Panc1 (cell line): ENCODE measurements at places on chromosomes 1 and 21.
A peak's percentile ranks its signal among the peaks of the same experiment; 100 is the strongest.

DNA sequence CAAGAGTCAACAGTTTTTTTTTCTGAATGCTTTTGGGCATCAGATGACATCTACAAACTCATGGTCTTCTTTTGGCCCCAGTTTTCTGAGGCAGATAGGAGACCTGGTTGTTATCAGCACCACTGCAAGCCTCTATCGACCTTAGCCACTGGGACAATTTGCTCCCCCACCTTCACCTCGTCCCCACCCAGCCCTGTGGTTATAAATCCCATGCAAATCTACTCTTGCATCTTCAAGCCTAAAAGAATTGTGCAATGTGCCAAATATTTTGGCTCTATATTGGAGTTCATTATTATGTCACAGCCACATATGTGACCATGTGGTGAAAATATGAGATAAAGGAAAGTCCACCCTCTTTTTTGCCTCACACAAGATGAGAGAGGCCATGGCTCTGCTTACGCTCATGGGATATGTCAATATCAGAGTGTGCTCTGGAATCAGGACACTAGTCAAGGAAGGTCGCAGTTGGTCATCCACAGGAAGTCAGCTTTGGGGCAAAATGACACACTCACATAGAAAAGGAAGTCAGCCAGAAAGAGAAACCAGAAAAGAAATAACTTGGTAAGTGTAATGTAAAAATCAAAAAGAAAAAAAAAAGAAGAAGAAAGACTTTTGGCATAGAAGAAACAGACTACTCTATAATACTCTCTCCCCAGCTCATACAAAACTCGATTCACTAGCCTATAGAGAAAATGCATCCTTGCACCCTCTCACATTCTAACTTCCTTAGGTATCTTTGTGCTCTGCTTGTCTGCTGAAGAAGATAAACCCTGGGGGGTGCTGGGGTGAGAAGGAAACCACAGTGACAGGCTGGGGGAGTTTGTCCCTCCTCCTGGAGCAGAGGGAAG is 21.2 kb downstream of the SLC30A10 start:
- H3K36me3 ChIP-seq = no peaks in the 10 kb centered on the region
- DNase-seq = no peak
- no peak overlapping the region for H3K27ac ChIP-seq
- no peak overlapping the region for H3K4me3 ChIP-seq
- H3K27me3 ChIP-seq = no peaks in the 10 kb centered on the region; the same call in 1 of the 2 replicates

DNA sequence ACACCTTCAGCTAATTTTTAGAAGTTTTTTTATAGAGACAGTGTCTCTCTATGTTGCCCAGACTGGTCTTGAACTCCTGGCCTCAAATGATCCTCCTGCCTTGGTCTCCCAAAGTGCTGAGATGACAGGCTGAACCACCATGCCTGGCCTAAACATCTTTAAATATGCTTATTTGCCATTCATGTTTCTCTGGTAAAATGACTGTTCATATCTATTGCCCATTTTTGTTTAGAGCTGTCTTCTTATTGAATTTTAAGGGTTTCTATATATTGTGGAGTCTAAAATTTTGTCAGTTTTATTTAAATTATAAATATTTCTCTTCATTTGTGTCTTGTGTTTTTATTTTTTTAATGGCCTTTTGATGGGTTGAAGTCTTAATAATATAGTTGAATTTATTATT is 3.0 kb upstream of the PM20D1 start:
- peaks cover 3% of the 10 kb centered on the region; the same call in 1 of the 2 replicates for H3K4me1 ChIP-seq
- H3K27me3 ChIP-seq = 0 out of 2 replicates have a peak, but pooled peaks cover 4% of the 10 kb centered on the region
- no peak overlapping the region for H3K4me3 ChIP-seq
- DNase-seq = no peak
- H3K27ac ChIP-seq = no peak overlapping the region

DNA sequence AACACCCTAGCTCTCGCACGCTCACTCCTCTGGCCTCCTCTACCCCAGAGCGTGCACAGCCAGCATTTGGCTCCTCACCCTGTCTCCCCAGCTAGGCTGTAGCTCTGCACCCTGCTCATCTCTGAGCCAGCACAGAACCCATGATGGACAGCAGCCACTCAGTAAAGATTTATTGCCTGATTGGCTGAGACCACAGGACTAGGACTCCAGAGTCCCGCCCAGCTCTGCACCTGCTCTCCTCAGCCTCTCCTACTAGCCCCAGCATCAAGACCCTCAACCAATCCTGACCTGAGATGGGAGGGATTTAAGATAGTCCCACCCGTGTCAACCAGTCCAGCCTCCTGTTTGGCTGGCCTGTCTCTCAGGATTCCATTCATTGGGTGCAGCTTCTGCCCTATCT is 9.3 kb downstream of the C1QB start:
- no peaks in the 10 kb centered on the region; the same call in 1 of the 2 replicates for H3K4me1 ChIP-seq
- H3K36me3 ChIP-seq = no peaks in the 10 kb centered on the region
- no peak overlapping the region for H3K27ac ChIP-seq
- H3K27me3 ChIP-seq = no peaks in the 10 kb centered on the region
- H3K4me3 ChIP-seq = no peak overlapping the region
- DNase-seq = no peak

DNA sequence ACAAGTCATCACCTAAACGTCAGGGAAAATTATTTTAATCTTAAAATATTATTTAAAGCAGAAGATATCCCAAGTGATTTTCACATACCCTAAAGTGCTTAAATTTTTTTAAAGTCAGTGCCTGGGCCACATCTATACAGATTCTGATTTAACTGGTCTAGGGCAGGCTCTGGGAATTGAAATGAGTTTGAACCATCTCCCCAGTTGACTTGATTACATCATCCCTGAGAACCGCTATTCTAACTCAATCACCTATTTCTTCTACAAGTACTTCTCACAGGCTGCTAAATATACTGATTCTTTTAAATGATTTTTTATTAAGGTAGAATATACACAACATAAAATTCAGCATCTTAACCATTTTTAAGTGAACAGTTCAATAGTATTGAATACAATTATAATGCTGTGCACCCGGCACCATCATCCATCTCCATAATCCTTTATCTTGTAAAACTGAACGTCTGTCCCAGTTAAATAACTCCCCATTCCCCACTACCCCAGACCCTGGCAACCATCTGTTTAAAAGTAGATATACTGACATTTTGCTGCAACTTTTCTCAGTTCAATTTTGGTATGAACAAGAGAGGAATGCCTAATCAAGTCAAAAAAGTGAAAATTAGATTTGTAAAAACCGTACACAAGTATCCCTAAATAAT is 19.5 kb downstream of the GART start:
- no peaks in the 10 kb centered on the region for H3K4me1 ChIP-seq
- DNase-seq = no peak
- peaks cover 23% of the 10 kb centered on the region for H3K36me3 ChIP-seq

DNA sequence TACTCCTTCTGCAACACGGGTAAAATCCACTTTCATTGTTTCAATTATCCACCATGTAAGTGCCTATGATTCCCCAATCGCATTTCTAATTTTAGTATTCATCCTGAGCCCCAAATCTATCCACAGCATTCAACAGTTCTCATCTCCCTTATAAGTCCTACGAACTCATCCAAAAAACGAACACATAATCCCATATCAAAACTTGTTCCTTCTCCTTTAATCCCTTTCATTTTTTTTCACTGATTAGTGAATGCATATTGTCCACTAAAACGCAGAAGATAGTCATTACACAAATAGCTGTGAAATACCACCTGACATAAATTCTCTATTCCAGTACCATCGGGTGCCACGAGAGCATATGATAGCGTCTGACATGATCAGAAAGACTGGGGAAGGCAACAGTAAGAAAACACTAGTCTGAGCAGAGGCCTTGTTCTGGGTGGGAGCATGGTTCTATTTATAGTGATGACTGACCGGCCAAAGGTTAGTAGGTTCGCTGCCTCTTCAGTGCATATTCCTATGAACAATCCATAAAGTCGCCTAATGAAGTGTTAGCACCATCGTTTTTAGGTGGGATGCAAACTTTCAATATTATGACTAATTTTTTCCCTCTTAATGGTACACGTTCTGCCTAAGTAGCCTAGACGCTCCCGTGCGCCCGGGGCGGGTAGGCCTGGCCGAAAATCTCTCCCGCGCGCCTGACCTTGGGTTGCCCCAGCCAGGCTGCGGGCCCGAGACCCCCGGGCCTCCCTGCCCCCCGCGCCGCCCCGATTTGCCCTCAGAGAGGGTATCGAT is 648 bp downstream of the ATP5PF start:
- H3K36me3 ChIP-seq = peaks cover 5% of the 10 kb centered on the region
- peak overlapping the region; percentile 89 for H3K4me3 ChIP-seq
- DNase-seq = peak; percentile 7
- peaks cover 9% of the 10 kb centered on the region; the same call in 1 of the 2 replicates for H3K4me1 ChIP-seq
- H3K27me3 ChIP-seq = no peaks in the 10 kb centered on the region
- H3K27ac ChIP-seq = peak overlapping the region; percentile 98

GRCh38 chr1:26684763-26685508 is 10.9 kb upstream of the ARID1A start:
- DNase-seq = no peak
- H3K27me3 ChIP-seq = no peaks in the 10 kb centered on the region
- no peak overlapping the region; the same call in 1 of the 2 replicates for H3K27ac ChIP-seq
- 0 out of 2 replicates have a peak, but pooled peaks cover 3% of the 10 kb centered on the region for H3K4me1 ChIP-seq
- H3K4me3 ChIP-seq = no peak overlapping the region

GRCh38 chr1:167488786-167489185 is 29.5 kb downstream of the CD247 start:
- H3K36me3 ChIP-seq = no peaks in the 10 kb centered on the region
- H3K27ac ChIP-seq = no peak overlapping the region
- no peak for DNase-seq
- no peaks in the 10 kb centered on the region for H3K27me3 ChIP-seq
- no peaks in the 10 kb centered on the region for H3K4me1 ChIP-seq

DNA sequence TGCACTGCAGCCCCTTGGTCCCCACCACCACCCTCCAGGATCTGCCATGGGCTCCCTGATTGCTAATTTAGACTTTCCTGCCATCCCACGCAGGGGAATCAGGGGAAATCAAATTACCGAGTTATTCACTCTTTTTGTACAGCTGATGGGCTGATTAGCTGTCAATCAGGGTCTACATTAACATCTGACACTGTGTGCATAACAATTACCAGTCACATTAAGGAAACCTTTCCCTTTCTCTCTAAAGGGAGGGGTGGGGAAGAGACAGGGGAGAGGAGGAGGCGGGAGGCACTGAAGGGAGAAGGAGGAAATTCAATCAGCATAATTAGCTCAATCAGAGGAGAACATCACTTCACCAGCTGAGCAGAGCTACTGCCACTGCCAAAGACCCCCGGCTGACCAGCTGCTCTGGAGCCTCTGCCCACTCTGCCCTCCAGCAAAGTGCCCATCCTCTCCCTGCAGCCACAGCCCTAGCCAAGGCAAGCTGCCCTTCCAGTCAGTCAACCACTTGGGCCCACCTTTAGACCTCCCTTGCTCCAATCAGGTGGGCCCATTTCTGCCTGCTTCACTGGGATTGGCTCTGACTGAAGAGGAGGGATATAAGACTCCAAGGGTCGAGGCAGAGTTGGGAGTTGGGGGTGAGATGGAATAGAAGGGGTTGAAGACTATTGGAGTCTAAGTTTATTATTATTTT is 199.3 kb upstream of the ZC3H12A start:
- no peaks in the 10 kb centered on the region for H3K36me3 ChIP-seq
- H3K4me3 ChIP-seq = no peak overlapping the region
- no peak overlapping the region for H3K27ac ChIP-seq
- H3K4me1 ChIP-seq = no peaks in the 10 kb centered on the region
- no peaks in the 10 kb centered on the region; the same call in 1 of the 2 replicates for H3K27me3 ChIP-seq
- DNase-seq = no peak

GRCh38 chr1:55913565-55913964 is 665.8 kb downstream of the PLPP3 start:
- no peak for DNase-seq
- no peaks in the 10 kb centered on the region for H3K27me3 ChIP-seq
- no peak overlapping the region for H3K4me3 ChIP-seq
- no peak overlapping the region for H3K27ac ChIP-seq
- H3K36me3 ChIP-seq = no peaks in the 10 kb centered on the region

DNA sequence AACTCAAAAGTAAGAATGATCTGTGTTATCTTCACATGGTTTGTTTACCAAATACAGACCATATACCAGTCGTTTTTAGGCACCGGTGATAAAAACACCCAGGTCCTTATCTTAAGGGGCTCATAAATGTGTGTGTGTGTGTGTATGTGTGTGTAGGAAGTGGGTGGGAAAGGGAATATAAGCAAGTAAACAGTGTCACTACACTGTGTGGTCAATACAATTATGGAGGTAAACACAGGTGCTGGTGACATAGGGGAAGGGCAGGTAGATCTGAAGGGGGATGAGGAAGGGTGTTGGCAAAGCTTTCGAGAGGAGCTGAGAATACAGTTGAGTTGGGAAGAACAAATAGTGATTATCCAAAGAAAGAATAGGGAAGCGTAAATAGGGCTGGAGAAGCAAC is 19.1 kb upstream of the MRPS6 start:
- DNase-seq = no peak
- H3K27me3 ChIP-seq = no peaks in the 10 kb centered on the region
- H3K4me3 ChIP-seq = no peak overlapping the region
- no peak overlapping the region for H3K27ac ChIP-seq
- H3K4me1 ChIP-seq = no peaks in the 10 kb centered on the region
- H3K36me3 ChIP-seq = no peaks in the 10 kb centered on the region

GRCh38 chr1:30449428-30450147 is 273.8 kb downstream of the MATN1 start:
- DNase-seq = no peak
- H3K4me3 ChIP-seq = no peak overlapping the region
- H3K36me3 ChIP-seq = no peaks in the 10 kb centered on the region
- H3K4me1 ChIP-seq = no peaks in the 10 kb centered on the region
- H3K27me3 ChIP-seq = no peaks in the 10 kb centered on the region

- H3K4me3 ChIP-seq = no peak overlapping the region
- no peaks in the 10 kb centered on the region for H3K27me3 ChIP-seq
- H3K27ac ChIP-seq = no peak overlapping the region
- H3K4me1 ChIP-seq = no peaks in the 10 kb centered on the region
- no peak for DNase-seq
- no peaks in the 10 kb centered on the region for H3K36me3 ChIP-seq
Observed at GRCh38 chr1:9603307-9603706, 14.6 kb downstream of the TMEM201 start.

GRCh38 chr1:109020693-109021257 is 21.1 kb downstream of the WDR47 start:
- H3K4me1 ChIP-seq = no peaks in the 10 kb centered on the region
- H3K27me3 ChIP-seq = no peaks in the 10 kb centered on the region
- no peak overlapping the region for H3K27ac ChIP-seq
- H3K36me3 ChIP-seq = no peaks in the 10 kb centered on the region; the same call in 1 of the 2 replicates
- H3K4me3 ChIP-seq = no peak overlapping the region

GRCh38 chr1:27469334-27469733 is 20.6 kb downstream of the WASF2 start:
- no peak overlapping the region for H3K4me3 ChIP-seq
- H3K27ac ChIP-seq = no peak overlapping the region
- H3K4me1 ChIP-seq = peaks cover 4% of the 10 kb centered on the region; the same call in 1 of the 2 replicates
- H3K27me3 ChIP-seq = no peaks in the 10 kb centered on the region
- H3K36me3 ChIP-seq = no peaks in the 10 kb centered on the region

- no peaks in the 10 kb centered on the region for H3K4me1 ChIP-seq
- no peak overlapping the region for H3K4me3 ChIP-seq
- no peaks in the 10 kb centered on the region for H3K36me3 ChIP-seq
- no peak for DNase-seq
- no peaks in the 10 kb centered on the region; the same call in 1 of the 2 replicates for H3K27me3 ChIP-seq
- H3K27ac ChIP-seq = no peak overlapping the region
Observed at GRCh38 chr1:228540161-228540917, 53.2 kb downstream of the RNF187 start.
